Tibial nerve (tissue), 4 donors: ENCODE measurements at places on chromosomes 6 and 20. TPM values are rescaled to one million over a fixed set of nuclear protein-coding genes. Genes with fewer than 3 reads are reported as not detected.

Gene CSE1L
- total RNA-seq, result 35.6 TPM

DNA sequence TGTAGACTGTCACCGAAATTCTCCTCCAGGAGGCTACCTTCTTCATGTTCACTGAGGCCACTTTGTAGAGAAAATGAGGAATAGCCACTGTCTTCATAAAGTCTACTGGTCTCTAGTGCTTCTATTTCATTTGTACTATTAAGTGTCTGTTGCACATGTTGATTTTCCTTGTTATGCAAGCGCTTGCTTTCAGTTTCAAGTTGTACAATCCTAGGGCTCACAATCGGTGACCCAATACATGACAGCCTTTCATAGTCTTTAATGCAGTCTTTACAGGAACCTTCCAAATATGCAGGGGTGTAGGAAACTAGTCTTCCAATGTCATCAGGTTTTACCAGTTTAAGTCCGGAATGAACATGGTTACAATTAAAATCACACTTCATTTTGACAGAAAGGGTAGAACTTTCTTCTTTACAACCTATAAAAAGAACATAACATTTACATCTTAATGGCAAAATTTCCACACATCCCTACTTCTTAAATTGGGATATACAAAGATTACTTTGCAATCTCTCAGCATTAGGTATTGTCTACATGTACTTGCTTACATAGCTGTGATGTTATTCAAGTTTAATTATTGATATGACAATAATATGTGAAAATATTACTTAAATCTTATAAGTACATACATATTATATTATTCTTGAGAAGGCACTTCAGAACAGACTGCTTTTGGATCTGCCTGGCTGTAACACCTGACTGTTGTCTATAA is 7.5 kb downstream of the FBXO5 start:
- DNase-seq, result no peak

- DNase-seq, result no peak
Measured at GRCh38 chr6:73409395-73409794, 14.8 kb downstream of the DDX43 start.

DNA sequence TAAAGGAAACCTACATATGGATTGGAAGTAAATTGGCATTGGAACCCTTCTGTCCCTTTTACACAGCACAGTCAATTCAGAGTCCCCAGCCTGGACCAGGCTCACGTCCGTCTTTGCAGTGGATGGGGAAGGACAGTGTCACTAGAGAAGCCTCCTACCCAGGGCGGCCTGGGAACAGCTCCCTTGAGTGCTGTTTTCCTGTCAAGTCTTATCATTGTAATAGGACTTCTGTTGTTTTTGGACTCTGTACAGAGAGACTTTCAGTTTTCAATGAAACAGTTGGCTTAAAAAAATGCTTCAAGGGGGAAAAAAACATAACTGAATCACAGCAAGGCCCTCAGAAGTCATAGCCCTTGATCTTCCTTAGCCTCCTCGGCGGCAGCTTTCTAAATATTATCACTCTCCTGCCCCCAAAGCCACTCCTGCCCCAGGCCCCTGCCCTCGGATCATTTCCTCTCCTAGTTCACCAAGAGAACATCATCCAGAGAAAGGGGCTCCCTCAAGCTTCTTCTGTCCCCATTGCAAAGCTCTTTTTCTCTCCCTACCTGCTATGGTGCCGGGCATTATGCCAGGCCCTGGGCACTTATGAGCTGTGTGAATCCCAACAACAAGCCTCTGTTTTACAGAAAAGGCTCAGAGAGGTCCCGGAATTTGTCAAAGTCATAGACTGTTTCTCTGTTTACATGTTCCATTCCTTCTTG is 37.8 kb upstream of the CNKSR3 start:
- peak; percentile 19 for DNase-seq

DNA sequence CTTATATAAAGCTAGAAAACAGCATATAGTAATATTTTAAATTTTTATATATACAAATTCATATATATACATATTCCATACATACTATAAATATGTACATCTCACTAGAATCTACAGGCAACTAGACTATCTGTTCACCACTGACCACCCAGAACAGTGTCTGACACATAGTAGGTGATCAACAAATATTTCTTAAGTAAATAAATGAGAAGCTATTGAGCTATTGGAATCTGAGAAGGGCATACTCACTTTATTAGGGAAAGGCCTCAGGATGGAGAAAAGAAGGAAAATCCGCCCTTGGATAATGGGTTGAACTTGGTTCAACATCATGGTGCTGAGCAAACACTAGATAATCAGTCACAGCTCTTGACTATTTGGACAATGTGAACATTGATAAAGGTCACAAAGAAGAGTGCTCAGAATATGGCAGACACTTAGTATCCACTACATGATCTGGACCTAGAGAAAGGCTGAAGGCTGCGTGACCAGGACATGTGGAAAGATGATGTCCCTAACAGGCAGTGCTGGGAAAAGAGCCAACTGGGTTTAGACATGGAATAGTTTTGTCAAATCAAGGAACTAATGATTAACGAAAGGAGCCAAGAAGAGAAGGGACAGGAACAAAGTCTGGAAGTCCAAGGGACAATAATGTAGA is 186.1 kb downstream of the TASP1 start:
- no peak for DNase-seq

Gene PNLDC1
- total RNA-seq, result not detected

DNA sequence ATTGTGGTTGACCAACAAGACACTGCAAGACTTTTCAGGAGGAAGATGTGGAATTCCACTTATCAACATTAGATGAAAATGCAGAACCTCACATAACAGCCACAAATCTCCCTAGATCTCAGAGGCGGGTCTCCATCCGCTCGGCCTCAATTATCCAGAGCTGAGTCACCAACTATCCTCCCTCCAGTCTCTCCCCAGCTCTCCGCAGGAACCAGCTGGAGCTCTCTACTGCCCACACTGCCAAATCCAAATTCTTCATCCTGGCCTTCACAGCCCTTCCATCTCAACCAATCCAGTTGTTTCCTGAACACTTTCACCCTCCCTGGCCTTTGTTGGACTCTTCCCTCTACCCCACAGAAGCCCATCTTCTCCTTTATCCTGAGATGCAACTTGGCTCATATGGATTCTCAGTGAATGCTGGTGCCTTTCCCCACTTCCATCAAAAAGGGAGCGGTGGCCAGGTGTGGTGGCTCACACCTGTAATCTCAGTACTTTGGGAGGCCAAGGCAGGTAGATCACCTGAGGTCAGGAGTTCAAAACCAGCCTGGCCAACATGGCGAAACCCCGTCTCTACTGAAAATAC is 3.5 kb upstream of the TGIF2 start:
- no peak for DNase-seq

- DNase-seq, result no peak
Measured at GRCh38 chr6:141267420-141267819, 865.3 kb upstream of the GJE1 start.

DNA sequence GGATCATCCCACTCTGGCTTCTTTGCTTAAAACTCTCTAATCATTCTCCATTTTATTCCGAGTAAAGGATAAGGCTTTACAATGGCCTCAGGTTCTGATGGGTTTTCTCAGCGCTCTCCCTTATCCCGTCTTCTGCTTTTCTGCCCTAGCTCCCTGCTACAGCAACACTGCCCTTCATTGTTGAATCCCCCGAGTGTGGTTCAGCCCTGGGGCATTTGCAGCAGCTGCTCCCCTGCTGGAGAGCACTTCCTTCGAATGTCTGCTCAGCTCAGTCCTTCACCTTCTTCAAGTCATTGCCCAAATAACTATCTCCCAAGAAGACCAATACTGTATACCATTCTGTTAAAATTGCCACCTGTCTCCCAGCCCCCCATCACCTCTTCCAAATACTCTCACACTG is 111.8 kb downstream of the TBXT start:
- no peak for DNase-seq

Gene PAK5
- total RNA-seq, result not detected

- no peak for DNase-seq
Measured at GRCh38 chr20:63754008-63754407, 14.4 kb downstream of the SLC2A4RG start.

GRCh38 chr6:89010825-89011224 is 47.4 kb upstream of the RNGTT start:
- DNase-seq, result no peak

Gene B3GALT4
- total RNA-seq, result 18.0 TPM

DNA sequence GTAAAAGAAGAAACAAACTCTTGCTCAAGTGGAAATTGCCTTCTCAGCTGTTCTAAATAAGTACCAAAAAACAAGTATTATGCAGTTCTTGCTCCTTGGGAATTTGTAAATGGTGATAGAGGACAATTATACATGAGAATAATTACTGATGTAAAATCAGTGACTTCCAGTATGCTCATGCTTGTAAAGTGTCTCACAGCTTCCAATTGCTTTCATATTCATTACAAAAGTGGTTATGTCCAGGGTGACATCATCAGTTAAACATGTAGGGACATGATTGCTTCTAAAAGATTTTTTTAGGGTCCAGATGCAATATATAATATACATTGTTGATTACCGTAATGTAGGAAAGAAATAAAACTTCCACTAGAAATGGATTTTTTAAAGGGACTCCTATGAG is 122.8 kb upstream of the B3GAT2 start:
- DNase-seq, result no peak

GRCh38 chr6:153099636-153100035 is 31.4 kb downstream of the RGS17 start:
- DNase-seq, result no peak

Gene MDC1
- 36.0 TPM for total RNA-seq

DNA sequence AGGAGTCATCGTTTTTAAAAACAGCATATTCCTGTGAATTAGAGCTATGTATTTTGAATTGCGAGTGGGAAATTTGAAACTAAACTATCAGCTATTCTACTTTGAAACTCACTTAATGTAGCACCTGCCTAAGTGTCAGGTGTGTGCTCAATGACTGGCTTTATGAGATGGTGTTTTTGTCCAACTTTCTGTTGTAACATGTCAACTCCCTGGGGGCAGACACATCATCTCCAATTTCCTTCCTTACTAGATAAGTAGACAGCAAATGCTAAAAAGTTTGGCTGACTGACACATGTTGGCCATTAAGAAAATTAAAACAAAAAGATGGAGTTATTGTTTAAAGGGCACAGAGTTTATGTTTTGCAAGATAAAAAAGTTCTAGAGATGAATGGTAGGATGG is 226.9 kb downstream of the TFAP2B start:
- no peak for DNase-seq

DNA sequence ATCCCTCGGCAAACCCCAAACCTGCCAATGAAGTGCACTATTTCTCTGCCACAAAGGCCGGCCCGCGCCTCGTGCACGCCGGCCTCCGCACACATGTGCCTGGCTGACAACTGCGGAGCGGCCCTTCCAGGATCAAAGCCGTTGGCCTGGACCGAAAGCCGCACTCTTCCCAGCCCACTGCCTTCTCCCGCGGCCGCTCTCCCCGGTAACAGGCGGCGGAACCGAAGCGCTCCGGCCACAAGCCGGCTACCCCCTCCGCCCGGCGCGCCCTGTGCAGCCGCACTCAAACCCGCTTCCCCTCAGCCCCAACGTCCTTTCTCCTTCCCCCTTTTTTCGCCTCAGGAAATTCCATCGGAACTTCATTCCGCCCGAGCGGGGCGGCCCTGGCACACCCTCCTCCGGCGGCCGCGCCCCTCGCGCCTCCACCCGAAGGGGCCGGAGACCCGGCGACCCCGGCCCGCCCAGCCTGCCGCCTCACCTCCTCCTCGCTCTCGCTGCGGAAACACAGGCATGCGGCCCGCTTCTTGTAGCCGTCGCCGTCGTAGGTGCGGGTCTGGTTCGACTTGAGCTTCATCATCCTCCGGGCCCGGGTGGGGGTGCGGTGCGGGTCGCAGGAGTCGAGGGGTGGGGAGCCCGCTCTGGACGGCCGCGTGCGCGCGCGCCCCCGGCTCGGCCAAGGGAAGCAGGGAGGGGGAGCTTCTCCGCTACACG is 528 bp downstream of the NUDT3 start:
- DNase-seq, result no peak

- DNase-seq, result no peak
Measured at GRCh38 chr6:85382541-85382940, 67.3 kb upstream of the NT5E start.

DNA sequence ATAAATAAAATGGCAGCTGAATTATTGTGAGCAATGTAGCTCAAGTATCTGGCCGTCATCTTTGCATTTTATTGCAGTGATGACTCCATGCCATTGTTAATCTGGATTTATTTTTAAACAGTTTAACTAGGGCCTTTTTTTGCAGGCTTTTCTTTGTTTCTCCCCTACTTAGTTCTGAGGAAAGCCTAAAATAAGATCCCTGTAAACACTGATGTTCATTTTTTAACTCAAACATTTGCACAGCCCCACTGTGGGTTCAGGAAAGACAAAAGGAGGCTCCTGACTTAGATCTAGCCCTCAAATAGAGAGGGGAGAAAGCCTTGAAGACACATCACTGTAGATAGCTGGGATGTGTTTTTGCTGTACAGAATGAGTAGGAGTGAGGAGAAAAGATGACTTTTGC is 69.2 kb downstream of the PLEKHG1 start:
- no peak for DNase-seq

DNA sequence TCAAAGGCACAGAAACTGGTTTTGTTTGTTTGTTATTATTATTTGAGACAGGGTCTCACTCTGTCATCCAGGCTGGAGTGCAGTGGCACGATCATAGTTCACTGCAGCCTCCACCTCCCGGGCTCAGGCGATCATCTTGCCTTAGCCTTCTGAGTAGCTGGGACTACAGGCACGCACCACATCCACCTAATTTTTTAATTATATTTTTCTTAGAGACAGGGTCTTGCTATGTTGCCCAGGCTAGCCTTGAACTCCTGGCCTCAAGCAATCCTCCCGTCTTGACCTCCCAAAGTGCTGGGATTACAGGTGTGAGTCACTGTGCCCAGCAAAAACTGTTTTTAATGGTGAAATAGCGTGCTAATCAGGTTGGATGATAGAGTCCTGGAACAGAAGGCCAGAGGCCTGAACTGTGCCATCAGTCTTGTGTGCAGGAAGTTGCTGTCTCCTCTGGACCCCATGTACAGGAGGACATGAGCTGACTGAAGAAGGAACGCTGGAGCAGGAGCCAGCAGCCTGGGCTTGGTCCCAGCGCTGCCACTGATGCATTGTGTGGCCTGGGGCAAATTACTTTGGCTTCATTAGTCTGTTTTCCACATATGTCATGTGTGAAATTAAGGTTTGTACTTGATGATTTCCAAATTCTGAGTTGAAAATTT is 4.9 kb downstream of the TM9SF4 start:
- DNase-seq, result no peak

DNA sequence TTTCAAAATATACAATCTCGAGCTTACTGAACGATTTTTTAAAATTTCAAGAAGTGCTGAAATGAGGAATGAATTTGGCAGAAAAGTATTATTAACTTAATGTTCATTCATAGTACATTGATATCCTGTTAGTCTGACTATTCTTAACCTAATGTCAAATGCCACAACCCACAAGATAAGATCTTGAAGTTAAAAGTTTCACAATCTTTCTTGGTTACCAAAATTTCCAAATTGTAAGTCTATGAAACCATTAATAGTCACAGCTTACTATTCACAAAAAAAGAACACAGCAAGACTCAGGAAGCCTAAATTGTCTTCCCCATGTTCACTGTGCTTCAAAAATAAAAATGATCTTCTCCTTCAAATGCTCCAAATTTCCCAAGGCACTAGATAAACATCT is 71.3 kb downstream of the HACE1 start:
- DNase-seq, result no peak

Gene SLC32A1
- not detected for total RNA-seq
